ENCODE measurements at places on chromosomes 5 and 9.

- H3K36me3 ChIP-seq, result no peaks in the 10 kb centered on the region
- H3K27me3 ChIP-seq, result peaks cover 4% of the 10 kb centered on the region
- H3K27ac ChIP-seq, result no peak overlapping the region
- H3K4me3 ChIP-seq, result no peak overlapping the region
- no peaks in the 10 kb centered on the region for H3K4me1 ChIP-seq
These were observed 61.4 kb upstream of the ASS1 start for GRCh38 chr9:130383350-130383715.

- peaks cover 63% of the 10 kb centered on the region for H3K36me3 ChIP-seq
- H3K4me3 ChIP-seq, result no peak overlapping the region
- H3K4me1 ChIP-seq, result peaks cover 18% of the 10 kb centered on the region
- DNase-seq, result no peak
- H3K27ac ChIP-seq, result no peak overlapping the region
- no peaks in the 10 kb centered on the region for H3K27me3 ChIP-seq
These were observed 41.9 kb downstream of the SYK start for GRCh38 chr9:90843525-90843924.

- H3K4me3 ChIP-seq, result no peak overlapping the region
- H3K4me1 ChIP-seq, result no peaks in the 10 kb centered on the region
- H3K27ac ChIP-seq, result no peak overlapping the region
- no peaks in the 10 kb centered on the region for H3K27me3 ChIP-seq
- no peaks in the 10 kb centered on the region for H3K36me3 ChIP-seq
These were observed 361.5 kb upstream of the CDH10 start for GRCh38 chr5:25006237-25006636.

GRCh38 chr9:84140535-84141101, 160.0 kb downstream of the RMI1 start:
- peak overlapping the region; percentile 83 for H3K4me3 ChIP-seq
- H3K27ac ChIP-seq, result no peak overlapping the region
- peak; percentile 17 for DNase-seq
- H3K27me3 ChIP-seq, result peaks cover 34% of the 10 kb centered on the region
- peaks cover 10% of the 10 kb centered on the region for H3K4me1 ChIP-seq
- no peaks in the 10 kb centered on the region for H3K36me3 ChIP-seq

- H3K4me1 ChIP-seq, result no peaks in the 10 kb centered on the region
- DNase-seq, result no peak
- no peaks in the 10 kb centered on the region for H3K36me3 ChIP-seq
- no peak overlapping the region for H3K4me3 ChIP-seq
These were observed 221.3 kb downstream of the C9orf50 start for GRCh38 chr9:129399634-129399990.

DNA sequence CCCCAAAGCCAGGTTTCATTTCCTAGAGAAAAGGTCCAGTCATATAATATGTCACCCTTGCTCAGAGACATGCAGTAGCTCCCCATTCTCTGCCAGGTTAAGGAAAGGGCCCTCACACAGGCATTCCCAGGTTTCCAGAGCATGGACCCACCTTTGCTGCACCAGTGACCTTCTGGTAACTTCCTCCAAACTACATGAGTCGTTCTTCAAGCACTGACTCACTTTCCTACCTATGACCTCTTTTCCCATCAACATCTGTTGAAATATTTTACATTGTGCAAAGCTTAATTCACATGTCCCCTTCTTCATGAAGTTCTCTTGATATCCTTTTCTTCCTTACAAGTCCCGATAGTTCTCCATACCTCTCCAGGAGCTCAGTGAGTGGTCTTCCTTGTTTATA, 25.9 kb downstream of the SH3TC2 start:
- no peak overlapping the region for H3K4me3 ChIP-seq
- H3K27me3 ChIP-seq, result peaks cover 16% of the 10 kb centered on the region
- H3K36me3 ChIP-seq, result no peaks in the 10 kb centered on the region
- no peak overlapping the region for H3K27ac ChIP-seq
- no peak for DNase-seq
